T-helper 17 cell (primary cell): ENCODE measurements at places on chromosomes 4 and X. TPM values are rescaled to one million over a fixed set of nuclear protein-coding genes. Genes with fewer than 3 reads are reported as not detected.

GRCh38 chrX:15786915-15787314, 3.4 kb upstream of the ZRSR2 start:
- no peak overlapping the region for H3K27ac ChIP-seq
- peaks cover 4% of the 10 kb centered on the region for H3K36me3 ChIP-seq
- no peaks in the 10 kb centered on the region for H3K27me3 ChIP-seq
- DNase-seq = no peak

DNA sequence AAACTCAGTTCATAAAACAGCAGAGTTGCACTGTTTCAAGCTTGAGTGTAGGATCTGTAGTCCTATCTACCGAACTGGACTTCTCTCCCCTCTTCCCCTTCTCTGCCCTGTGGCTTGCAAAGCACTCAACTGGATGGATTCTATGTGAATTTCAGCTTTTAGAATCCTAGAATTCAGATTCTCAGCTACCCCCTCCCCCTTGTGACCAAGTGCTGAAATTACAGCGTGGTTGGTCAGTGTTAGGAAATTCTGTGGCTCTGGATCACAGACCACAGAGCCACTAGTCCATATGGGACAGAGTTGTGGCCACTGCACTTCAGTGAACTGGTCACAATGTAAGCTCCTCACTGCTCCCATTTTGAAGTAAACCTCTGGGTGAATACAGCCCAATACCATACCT, 64.6 kb upstream of the TRPC5 start:
- H3K27ac ChIP-seq = no peak overlapping the region
- H3K36me3 ChIP-seq = no peaks in the 10 kb centered on the region
- H3K4me3 ChIP-seq = no peak overlapping the region
- DNase-seq = no peak

DNA sequence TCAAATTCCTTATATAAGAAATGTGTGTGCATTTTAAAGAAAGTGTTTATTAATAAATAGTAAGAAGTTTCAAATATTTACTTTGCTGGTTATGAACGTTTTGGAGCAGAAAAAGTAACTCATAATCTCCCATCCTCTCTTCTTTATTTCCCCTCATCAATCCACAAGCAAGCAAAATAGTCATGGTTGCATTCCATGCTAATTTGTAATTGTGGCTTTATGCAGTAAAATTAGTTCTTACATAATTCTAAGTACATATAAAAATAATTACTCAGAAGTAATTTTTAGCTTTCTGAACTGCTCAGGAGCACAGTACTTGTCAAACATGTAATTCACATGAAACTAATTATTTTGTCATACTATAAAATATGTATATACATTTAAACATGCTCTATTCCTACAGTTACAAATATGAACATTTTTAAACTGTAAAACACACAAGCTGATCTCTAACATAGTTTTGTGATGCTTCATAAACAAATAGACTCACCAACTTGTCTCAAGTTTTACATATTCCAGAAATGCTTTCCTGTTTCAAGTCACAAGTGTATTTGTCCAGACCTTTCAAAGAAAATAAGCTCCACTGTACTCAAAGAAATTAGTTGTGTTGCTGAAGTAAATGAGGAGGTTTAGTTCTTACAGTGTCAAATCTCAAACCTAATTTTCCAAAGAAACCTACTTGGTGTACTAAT, 218.9 kb downstream of the PABPC4L start:
- no peak overlapping the region for H3K27ac ChIP-seq
- no peaks in the 10 kb centered on the region for H3K36me3 ChIP-seq
- no peaks in the 10 kb centered on the region for H3K27me3 ChIP-seq
- DNase-seq = no peak

GRCh38 chrX:22594766-22595165, 322.1 kb downstream of the CBLL2 start:
- H3K36me3 ChIP-seq = no peaks in the 10 kb centered on the region
- H3K4me3 ChIP-seq = no peak overlapping the region
- H3K4me1 ChIP-seq = no peaks in the 10 kb centered on the region
- no peaks in the 10 kb centered on the region for H3K27me3 ChIP-seq
- no peak overlapping the region for H3K27ac ChIP-seq

GRCh38 chrX:1239681-1240142, 27.3 kb upstream of the CRLF2 start:
- no peaks in the 10 kb centered on the region for H3K36me3 ChIP-seq
- DNase-seq = no peak
- H3K27ac ChIP-seq = peak overlapping the region; percentile 24
- H3K4me3 ChIP-seq = no peak overlapping the region
- no peaks in the 10 kb centered on the region for H3K27me3 ChIP-seq

DNA sequence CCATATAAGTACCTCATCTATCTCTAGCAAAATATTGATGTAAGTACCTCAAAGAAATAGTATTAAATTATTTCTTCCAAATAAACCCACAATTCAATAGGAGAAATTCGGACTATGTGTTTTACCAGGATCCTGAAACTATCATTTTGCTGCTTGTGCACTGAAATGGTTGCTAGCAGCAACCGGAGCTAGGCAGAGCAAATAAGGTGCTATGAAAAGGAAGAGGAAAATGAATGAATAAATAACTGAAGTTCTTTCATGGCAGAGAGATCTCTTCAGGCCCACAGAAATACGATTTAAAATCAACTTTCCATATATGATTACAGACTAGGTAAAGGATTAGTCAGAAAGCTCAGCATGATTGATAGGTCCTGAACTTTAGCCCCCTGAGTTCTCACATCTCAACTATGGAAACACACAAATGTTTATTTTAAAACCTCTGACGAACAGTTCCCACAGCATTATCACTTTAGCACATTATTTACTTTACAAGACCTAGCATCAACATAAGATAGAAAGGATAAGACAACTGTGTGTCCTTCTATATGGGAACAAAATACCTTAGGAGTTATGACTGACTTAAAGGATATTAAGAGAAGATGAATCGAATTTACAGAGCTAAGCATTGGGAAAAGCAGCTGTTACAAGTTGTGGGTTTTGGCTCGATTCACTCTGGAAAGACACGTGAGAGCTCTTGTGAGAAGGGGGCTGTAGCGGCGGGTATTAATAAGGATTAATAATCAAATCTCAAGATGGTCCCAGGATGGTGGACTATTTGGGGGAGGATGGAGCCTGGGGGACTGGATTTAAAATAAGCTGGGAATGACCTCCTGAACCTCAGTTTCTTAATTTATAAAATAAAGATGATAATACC, 104.3 kb downstream of the CORIN start:
- no peak overlapping the region for H3K27ac ChIP-seq
- no peak for DNase-seq
- H3K4me3 ChIP-seq = no peak overlapping the region
- H3K27me3 ChIP-seq = peaks cover 51% of the 10 kb centered on the region
- H3K4me1 ChIP-seq = no peaks in the 10 kb centered on the region
- H3K36me3 ChIP-seq = peaks cover 3% of the 10 kb centered on the region

- H3K27ac ChIP-seq = no peak overlapping the region
- peaks cover 10% of the 10 kb centered on the region for H3K4me1 ChIP-seq
- no peak overlapping the region for H3K4me3 ChIP-seq
- H3K27me3 ChIP-seq = no peaks in the 10 kb centered on the region
- no peak for DNase-seq
Observed at GRCh38 chrX:71634366-71634765, 16.1 kb upstream of the CXCR3 start.

- no peak overlapping the region for H3K27ac ChIP-seq
- no peaks in the 10 kb centered on the region for H3K36me3 ChIP-seq
- H3K4me3 ChIP-seq = no peak overlapping the region
- peaks cover 3% of the 10 kb centered on the region for H3K4me1 ChIP-seq
Observed at GRCh38 chr4:107066621-107067020, 30.5 kb upstream of the DKK2 start.

- no peak overlapping the region for H3K4me3 ChIP-seq
- DNase-seq = no peak
- peaks cover under 1% of the 10 kb centered on the region for H3K4me1 ChIP-seq
Observed at GRCh38 chr4:6467600-6467999, 4.8 kb downstream of the PPP2R2C start.

GRCh38 chrX:45749375-45749774, 548.7 kb upstream of the DIPK2B start:
- H3K36me3 ChIP-seq = peaks cover 2% of the 10 kb centered on the region
- H3K4me3 ChIP-seq = no peak overlapping the region
- no peak for DNase-seq
- H3K27ac ChIP-seq = peak overlapping the region; percentile 11
- peaks cover 12% of the 10 kb centered on the region for H3K4me1 ChIP-seq

GRCh38 chrX:27254656-27255055, 208.5 kb downstream of the PPP4R3C start:
- no peaks in the 10 kb centered on the region for H3K4me1 ChIP-seq
- no peaks in the 10 kb centered on the region for H3K36me3 ChIP-seq
- no peak for DNase-seq
- H3K4me3 ChIP-seq = no peak overlapping the region
- H3K27ac ChIP-seq = no peak overlapping the region
- H3K27me3 ChIP-seq = no peaks in the 10 kb centered on the region

- H3K4me3 ChIP-seq = no peak overlapping the region
- H3K4me1 ChIP-seq = no peaks in the 10 kb centered on the region
- H3K27me3 ChIP-seq = peaks cover 38% of the 10 kb centered on the region
- no peak for DNase-seq
- no peak overlapping the region for H3K27ac ChIP-seq
Observed at GRCh38 chr4:120007896-120008436, 58.7 kb downstream of the MAD2L1 start.

- H3K36me3 ChIP-seq = peaks cover 10% of the 10 kb centered on the region
- DNase-seq = no peak
- H3K27ac ChIP-seq = peak within 1 kb of the TSS; percentile 100
- no peaks in the 10 kb centered on the region for H3K27me3 ChIP-seq
- H3K4me1 ChIP-seq = peaks cover 44% of the 10 kb centered on the region
Observed at GRCh38 chrX:71106427-71106826, at the start of gene CXorf65. Gene CXorf65 (minus strand): TSS chrX:71106740. CDS start chrX:71106556, 184 bp downstream.

DNA sequence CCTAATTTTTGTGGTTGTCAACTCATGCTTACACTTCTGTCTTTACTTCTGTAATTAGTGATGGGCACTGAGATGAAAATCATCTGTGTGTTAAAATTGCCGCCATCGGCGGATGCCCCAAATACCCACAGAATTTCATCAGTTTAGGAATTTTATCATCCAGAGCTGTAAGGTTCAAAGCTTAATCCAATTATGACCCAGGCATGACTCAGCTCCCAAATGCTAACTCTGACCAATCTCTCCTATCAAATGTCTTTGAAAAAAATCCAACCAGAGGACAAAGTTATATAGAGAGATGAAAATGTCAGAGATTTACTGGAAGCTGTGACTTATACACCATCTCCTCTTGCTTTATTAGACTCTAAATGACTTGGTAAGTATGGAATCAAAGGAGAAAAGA, 1048.7 kb upstream of the PRKX start:
- no peaks in the 10 kb centered on the region for H3K4me1 ChIP-seq
- DNase-seq = no peak
- H3K27ac ChIP-seq = no peak overlapping the region
- H3K27me3 ChIP-seq = no peaks in the 10 kb centered on the region

- peaks cover 3% of the 10 kb centered on the region for H3K36me3 ChIP-seq
- peaks cover 5% of the 10 kb centered on the region for H3K27me3 ChIP-seq
- no peak for DNase-seq
- H3K4me3 ChIP-seq = no peak overlapping the region
Observed at GRCh38 chrX:133670383-133670782, 255.1 kb upstream of the GPC4 start.

GRCh38 chr4:141131723-141132071, 1.6 kb downstream of the RNF150 start:
- H3K27me3 ChIP-seq = peaks cover 89% of the 10 kb centered on the region
- H3K4me1 ChIP-seq = peaks cover 11% of the 10 kb centered on the region
- H3K36me3 ChIP-seq = peaks cover 2% of the 10 kb centered on the region

- no peak for DNase-seq
- peaks cover 1% of the 10 kb centered on the region for H3K27me3 ChIP-seq
- no peak overlapping the region for H3K4me3 ChIP-seq
- peaks cover 2% of the 10 kb centered on the region for H3K4me1 ChIP-seq
Observed at GRCh38 chr4:163707873-163708272, 213.4 kb downstream of the TMA16 start.

DNA sequence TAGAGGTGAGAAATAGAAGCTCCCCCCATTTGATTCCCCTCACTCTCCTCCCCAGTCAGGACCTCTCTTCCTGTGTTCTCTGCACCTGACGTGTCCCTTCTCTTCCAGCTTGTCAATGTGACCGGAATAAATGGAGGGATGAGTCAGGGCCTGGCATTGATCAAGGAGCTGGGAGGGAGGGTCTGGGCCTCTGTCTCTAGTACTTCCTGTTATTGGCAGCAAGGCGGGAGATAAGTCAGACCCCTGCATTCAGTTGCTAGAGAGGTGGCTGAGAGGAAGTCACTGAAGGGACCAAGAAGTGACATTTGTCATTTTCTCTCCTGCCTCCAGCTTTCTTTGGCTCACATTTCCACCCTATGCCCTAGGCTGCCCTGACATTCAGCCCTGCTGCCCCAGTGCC, 35.1 kb upstream of the ZNF41 start:
- H3K27me3 ChIP-seq = no peaks in the 10 kb centered on the region
- peaks cover 2% of the 10 kb centered on the region for H3K36me3 ChIP-seq
- no peak for DNase-seq
- no peak overlapping the region for H3K4me3 ChIP-seq

GRCh38 chr4:183552274-183553146, 47.7 kb downstream of the ING2 start:
- no peak overlapping the region for H3K27ac ChIP-seq
- peaks cover 34% of the 10 kb centered on the region for H3K27me3 ChIP-seq
- no peaks in the 10 kb centered on the region for H3K36me3 ChIP-seq
- no peaks in the 10 kb centered on the region for H3K4me1 ChIP-seq

Gene MAGEA1
- not detected for total RNA-seq

Gene LAGE3
- 9.1 TPM for total RNA-seq

Gene TSPAN7
- total RNA-seq = 0.18 TPM

Gene AWAT1
- not detected for total RNA-seq

Gene FAM133A
- not detected for total RNA-seq

Gene PALLD
- total RNA-seq = 0.67 TPM

Gene RXFP1
- not detected for total RNA-seq

Gene CENPVL3
- not detected for total RNA-seq

Gene ANK2
- total RNA-seq = 1.2 TPM

Gene ARSJ
- not detected for total RNA-seq
